ENCODE measurements at places on chromosomes 5 and 9. TPM values are rescaled to one million over a fixed set of nuclear protein-coding genes. Genes with fewer than 3 reads are reported as not detected.
A peak's percentile ranks its signal among the peaks of the same experiment; 100 is the strongest.

GRCh38 chr5:32450952-32451351 lies 6.4 kb upstream of the ZFR start:
- DNase-seq: no peak

Gene GPR150
- polyA plus RNA-seq: 0.60 TPM

Gene MLLT3
- polyA plus RNA-seq: 132 TPM

Gene CER1
- polyA plus RNA-seq: not detected

Gene TNC
- 37.8 TPM for polyA plus RNA-seq

DNA sequence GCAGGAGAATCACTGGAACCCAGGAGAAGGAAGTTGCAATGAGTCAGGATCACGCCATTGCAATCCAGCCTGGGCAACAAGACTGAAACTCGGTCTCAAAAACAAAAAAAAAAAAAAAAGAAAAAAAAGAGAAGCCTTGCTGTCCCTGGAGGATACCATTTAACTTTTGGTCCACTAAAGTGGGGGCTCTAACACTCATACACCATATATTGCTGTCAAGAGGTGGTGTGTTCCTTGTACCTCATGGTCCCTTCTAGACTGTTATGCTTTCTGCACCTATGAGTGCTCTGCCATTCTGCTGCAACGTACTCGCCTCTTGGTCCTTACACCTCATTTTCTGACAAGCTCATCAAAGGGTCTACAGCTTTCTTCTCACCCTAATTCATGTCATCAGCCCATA lies 52.2 kb upstream of the ISOC1 start:
- no peak for DNase-seq

Gene ABO
- polyA plus RNA-seq: 15.0 TPM

- DNase-seq: no peak
These were observed 47.6 kb upstream of the EGFL7 start for GRCh38 chr9:136614967-136615623.

Gene GM2A
- polyA plus RNA-seq: 10.2 TPM

Gene OTP
- not detected for polyA plus RNA-seq

GRCh38 chr5:135028791-135029476 lies 5.1 kb downstream of the PITX1 start:
- DNase-seq: peak; percentile 64

Gene ARID3C
- 0.06 TPM for polyA plus RNA-seq
